ENCODE measurements at places on chromosomes 4 and X. TPM values are rescaled to one million over a fixed set of nuclear protein-coding genes. Genes with fewer than 3 reads are reported as not detected.

TCEAL1 gene
- total RNA-seq, result 2.6 TPM

GRCh38 chr4:123599061-123599919 lies 202.7 kb downstream of the SPRY1 start:
- peaks cover 50% of the 10 kb centered on the region for H3K4me1 ChIP-seq
- DNase-seq, result no peak
- H3K27ac ChIP-seq, result no peak overlapping the region
- H3K4me3 ChIP-seq, result no peak overlapping the region
- H3K36me3 ChIP-seq, result peaks cover 6% of the 10 kb centered on the region

DNA sequence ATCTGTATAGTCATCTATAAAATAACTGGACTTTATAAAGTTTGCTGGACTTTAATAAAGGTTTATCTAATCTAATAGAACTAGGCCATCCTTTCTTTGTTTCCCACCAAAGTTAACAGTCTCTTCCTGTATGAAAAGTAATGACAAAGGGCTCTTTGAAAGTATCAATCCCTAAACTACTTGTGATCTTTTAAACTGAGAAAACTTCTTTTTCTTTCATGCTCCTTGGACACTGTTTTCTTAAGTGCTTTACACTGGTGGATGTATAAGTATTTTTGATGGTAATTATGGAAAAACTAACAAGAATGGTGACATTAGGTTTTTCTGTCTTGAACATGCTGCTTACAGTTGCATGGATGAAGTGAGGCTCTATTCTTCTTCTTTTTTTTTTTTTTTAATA lies 2.4 kb upstream of the ZFX start:
- no peak for DNase-seq
- no peaks in the 10 kb centered on the region for H3K27me3 ChIP-seq
- H3K4me1 ChIP-seq, result peaks cover 55% of the 10 kb centered on the region
- H3K36me3 ChIP-seq, result peaks cover 13% of the 10 kb centered on the region

GRCh38 chr4:81351654-81352445 lies 119.9 kb downstream of the RASGEF1B start:
- peaks cover under 1% of the 10 kb centered on the region for H3K27me3 ChIP-seq
- H3K27ac ChIP-seq, result no peak overlapping the region
- H3K36me3 ChIP-seq, result no peaks in the 10 kb centered on the region
- peak; percentile 34 for DNase-seq
- H3K4me3 ChIP-seq, result no peak overlapping the region

DNA sequence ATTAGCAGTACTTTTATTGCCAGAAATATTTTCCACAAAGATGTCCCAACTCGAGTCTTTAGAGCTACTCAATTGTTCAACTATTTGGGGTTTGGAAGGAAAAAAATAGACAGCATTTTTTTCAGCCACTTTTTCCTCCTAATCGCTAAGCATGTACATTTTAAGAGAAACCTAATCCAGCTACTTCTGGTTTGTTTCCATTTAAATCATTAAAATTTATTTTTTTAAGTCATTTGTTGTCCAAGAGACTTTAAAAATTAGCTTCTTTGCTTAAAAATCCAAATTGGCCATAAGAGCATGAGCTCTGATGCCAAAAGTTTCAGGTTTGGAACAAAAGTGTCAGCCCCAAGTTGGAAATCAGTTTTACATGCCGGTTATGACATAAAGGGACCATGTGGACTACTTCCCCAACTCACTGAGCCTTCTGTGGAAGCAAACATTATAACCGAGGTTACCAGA lies 186.3 kb upstream of the INTU start:
- H3K4me1 ChIP-seq, result no peaks in the 10 kb centered on the region
- H3K27me3 ChIP-seq, result no peaks in the 10 kb centered on the region
- no peak overlapping the region for H3K4me3 ChIP-seq
- no peaks in the 10 kb centered on the region for H3K36me3 ChIP-seq

- H3K27ac ChIP-seq, result no peak overlapping the region
- no peak overlapping the region for H3K4me3 ChIP-seq
- H3K36me3 ChIP-seq, result no peaks in the 10 kb centered on the region
These were observed 65.2 kb downstream of the FAM13A start for GRCh38 chr4:88991746-88992145.

DNA sequence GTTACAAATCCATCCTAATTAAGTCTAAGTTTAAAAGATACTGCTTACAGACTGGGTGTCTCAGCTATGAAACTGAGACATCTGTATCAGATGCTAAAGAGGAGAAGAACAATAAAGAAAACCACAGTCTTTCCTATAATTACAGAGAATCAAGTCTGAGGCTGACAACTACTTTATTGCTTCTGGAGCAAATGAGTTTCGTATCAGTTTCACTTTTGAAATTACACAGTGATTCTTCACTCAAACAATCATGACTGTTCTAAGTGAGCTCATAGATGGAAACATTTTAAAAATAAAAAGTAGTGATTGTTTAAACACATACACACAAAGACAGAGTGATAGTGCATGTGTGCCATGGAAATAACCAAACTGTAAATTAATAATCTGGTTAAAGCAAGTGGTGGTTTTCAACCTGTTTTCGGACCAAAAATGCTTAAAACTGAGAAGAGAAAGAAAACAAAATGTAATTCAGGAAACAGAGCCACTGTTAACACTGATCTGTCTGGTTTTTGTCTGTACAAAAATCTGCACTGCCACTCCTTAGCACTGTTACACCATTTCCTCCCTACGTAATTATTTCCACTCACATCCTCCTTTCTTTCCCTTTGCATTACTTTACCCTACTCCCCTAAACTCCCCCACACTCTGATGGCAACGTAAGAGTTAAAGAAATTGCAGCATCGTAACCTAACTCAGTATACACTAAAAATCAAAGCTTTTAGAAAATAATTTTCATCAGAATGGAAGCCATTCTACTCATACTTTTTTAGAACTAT lies 12.5 kb downstream of the RFC1 start:
- no peaks in the 10 kb centered on the region for H3K27me3 ChIP-seq
- peaks cover 63% of the 10 kb centered on the region for H3K4me1 ChIP-seq
- H3K4me3 ChIP-seq, result peak overlapping the region; percentile 80
- peaks cover 35% of the 10 kb centered on the region for H3K36me3 ChIP-seq
- H3K27ac ChIP-seq, result peak overlapping the region; percentile 96

All from activated T-helper 1 cell treated with anti-CD3 and anti-CD28 coated beads, Interleukin-12 subunit alpha, Interleukin-12 subunit beta, Interleukin-2, Interleukin-4 antibody, amounts not matched to agents 30 ng/mL and 10 ng/mL and 1 ng/mL, durations not matched to agents 14 hours and 24 hours and 36 hours (primary cell).